ENCODE measurements at places on chromosomes 6 and 20.

GRCh38 chr20:20211274-20211987, 156.5 kb upstream of the INSM1 start:
- DNase-seq, result no peak

DNA sequence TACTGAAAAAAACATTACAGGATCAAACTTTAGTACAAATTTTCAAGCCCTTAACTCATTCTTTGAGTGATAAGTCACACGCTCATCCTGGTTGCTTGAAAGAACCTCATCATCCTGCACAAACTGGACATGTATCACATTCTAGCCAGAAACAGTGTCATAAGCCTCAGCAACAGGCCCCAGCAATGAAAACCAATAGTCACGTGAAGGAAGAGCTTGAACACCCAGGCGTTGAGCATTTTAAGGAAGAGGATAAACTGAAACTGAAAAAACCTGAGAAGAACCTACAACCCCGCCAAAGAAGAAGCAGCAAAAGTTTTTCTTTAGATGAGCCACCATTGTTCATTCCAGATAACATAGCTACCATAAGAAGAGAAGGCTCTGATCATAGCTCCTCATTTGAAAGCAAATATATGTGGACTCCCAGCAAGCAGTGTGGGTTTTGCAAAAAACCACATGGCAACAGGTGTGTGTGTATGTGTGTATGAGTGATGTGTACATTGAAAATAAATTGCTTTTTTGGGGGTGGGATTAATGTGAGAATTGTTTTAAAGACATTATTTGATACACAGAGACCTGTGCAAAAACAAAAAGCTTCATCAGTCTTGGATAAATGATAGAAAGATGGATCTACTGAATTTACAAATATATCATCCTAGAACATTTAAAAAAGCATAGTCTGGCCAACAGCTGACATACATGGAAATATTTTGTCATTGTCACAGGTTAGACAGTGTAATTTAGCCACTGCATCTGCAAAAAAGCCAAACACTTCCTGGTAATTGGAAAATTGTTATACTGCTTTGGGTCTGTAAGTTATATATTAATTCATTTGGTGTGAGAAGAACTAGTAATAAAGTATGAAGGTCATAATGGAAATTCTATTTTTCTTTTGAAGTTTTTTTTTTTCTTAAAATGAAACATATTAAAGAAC, 50.1 kb downstream of the PHF3 start:
- no peak for DNase-seq

DNA sequence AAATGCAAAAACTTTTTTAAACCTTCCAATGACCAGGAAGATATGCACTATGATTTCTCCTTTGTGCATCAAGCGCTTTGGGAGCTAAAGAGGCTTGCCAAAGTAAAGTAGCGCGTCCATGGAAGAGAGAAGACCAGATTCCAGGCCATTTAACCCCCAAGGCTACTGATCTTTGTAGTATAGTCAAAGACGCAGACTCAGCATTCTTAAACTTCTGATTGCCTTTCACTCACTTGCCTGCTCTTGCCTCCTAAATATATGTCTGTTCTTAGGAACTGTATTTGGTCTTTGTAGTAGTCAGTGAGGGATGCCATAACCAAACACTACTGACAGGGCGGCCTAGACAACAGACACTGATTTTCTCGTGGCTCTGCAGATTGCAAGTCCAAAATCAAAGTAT, 426.4 kb downstream of the PRKN start:
- DNase-seq, result no peak

DNA sequence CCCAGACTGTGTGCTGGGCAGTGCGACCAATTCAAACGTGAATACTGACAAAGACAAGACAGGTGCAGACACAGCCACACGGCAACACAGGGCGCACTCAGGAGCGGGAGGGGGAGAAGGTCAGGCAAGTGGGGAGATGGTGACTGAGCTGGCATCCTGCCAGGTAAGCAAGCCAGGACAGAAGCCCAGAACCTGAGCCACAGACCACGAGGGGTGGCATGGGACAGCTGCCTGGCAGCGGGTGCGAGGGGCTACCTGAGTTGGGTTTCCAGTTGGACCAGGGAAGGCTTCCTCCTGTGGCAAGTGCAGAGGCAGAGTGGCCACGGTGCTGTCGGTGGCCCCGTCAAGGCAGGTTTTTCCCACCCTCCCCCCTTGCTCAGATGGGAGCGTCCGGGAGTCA, 215.2 kb upstream of the ARID1B start:
- no peak for DNase-seq

- no peak for DNase-seq
Measured at GRCh38 chr6:125174626-125175025, 21.1 kb downstream of the TPD52L1 start.

Data from activated CD4-positive, alpha-beta T cell treated with anti-CD3 and anti-CD28 coated beads for 24 hours (primary cell).